Activated T-cell treated with anti-CD3 and anti-CD28 coated beads, Interleukin-2, amount 50 U/mL, for 72 hours (primary cell): ENCODE measurements at places on chromosomes 12 and 14. TPM values are rescaled to one million over a fixed set of nuclear protein-coding genes. Genes with fewer than 3 reads are reported as not detected.

DNA sequence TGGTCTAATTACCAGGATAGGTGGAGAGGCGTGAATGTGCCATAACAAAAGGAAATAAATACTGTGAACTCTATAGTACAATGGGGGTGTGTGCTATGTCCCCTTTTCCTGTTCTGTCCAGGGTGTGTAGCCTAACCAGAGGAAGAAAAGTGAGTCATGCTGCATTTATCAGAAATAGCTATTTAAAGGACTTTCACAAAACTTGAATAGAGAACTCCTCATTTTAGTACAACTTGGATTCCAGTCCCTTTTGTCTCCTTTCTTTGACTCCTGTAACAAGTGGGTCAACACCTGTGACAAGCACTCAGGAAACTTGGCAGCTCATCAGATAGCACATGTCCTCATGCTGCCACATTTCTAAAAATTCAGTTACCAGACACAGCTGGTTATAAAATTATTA is 123.4 kb downstream of the CCDC91 start:
- DNase-seq = no peak
- H3K36me3 ChIP-seq = peaks cover 6% of the 10 kb centered on the region
- H3K27me3 ChIP-seq = no peaks in the 10 kb centered on the region

DNA sequence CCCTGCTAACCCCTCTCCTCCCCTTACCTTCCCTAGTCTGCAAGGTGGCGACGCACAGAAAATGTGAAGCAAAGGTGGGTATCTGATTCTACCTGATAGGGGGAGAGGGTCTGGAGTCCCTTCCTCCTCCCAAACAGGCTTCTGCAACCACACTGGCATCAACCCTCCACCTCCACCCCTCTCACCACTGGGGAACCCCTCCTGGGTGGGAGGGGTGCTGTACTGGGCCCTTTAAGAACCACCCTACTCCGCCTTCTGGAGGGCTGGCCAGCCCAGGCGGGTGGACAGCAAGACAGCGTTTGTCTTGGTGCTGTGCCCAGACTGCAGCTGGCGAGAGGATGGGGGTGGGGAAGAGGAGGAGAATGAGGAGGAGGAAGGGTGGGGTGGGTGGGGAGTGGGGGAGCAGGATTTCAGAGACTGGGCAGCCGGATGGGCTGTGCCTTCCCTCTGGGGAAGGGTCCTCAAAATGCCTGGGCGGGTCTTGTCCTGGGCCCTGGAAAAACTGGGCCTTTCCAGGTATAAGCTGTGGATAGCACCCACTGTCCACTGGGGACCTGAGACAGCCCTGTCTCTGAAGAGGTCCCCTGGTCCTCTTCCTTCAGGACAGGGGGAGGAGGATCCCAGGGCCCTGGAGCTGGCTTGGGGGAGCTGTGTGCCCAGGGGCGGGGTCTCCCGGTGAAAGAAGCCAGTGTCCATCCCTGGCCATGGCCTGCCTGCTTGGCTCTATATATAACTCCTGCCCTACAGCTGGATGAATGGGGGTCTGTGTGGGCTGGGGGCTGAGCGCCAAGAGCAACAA is 2.8 kb downstream of the TNS2 start:
- no peak overlapping the region for H3K4me3 ChIP-seq
- H3K27ac ChIP-seq = no peak overlapping the region
- H3K27me3 ChIP-seq = no peaks in the 10 kb centered on the region
- no peak for DNase-seq

- H3K4me1 ChIP-seq = no peaks in the 10 kb centered on the region
- no peak for DNase-seq
- no peak overlapping the region for H3K4me3 ChIP-seq
These were observed 123.5 kb upstream of the KITLG start for GRCh38 chr12:88703790-88704189.

Gene OR6J1
- not detected for total RNA-seq

Gene TAS2R13
- total RNA-seq = 0.53 TPM

- no peaks in the 10 kb centered on the region for H3K4me1 ChIP-seq
- no peaks in the 10 kb centered on the region for H3K27me3 ChIP-seq
- no peak for DNase-seq
- H3K4me3 ChIP-seq = no peak overlapping the region
- H3K27ac ChIP-seq = no peak overlapping the region
These were observed 103.3 kb downstream of the AEBP2 start for GRCh38 chr12:19542606-19543005.

Gene SSTR1
- not detected for total RNA-seq

DNA sequence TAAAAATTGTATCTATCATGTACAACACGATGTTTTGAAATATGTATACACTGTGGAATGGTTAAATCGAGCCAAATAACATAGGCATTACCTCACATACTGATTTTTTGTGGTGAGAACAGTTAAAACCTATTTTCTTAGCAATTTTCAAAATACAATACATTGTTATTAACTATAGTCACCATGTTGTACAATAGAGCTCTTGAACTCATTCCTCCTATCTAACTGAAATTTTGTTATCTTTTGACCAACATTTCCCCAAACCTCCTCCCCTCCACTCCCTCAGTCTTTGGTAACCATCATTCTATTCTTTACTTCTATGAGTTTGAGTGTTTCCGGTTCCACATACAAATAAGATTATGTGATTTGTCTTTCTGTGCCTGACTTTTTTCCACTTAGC is 6.8 kb upstream of the SLC38A2 start:
- H3K27me3 ChIP-seq = no peaks in the 10 kb centered on the region
- peaks cover 53% of the 10 kb centered on the region for H3K4me1 ChIP-seq
- DNase-seq = no peak
- no peak overlapping the region for H3K27ac ChIP-seq
- H3K36me3 ChIP-seq = no peaks in the 10 kb centered on the region
- no peak overlapping the region for H3K4me3 ChIP-seq
